ENCODE measurements at places on chromosomes 2 and 18.

DNA sequence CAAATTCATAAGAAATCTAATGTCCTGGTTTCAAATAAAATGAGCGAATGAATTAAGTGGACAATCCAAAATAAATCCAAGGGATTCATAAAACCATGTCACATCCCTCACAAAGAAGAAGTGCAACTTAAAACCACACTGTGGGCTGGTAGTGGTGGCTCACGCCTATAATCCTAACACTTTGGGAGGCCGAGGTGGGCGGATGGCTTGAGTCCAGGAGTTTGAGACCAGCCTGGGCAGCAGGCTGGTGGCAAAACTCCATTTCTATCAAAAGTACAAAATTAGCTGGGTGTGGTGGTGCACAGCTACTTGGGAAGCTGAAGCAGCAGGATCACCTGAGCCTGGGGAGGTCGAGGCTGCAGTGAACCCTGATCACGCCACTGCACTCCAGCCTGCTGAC, 25.4 kb downstream of the FAM98A start:
- no peak for DNase-seq

DNA sequence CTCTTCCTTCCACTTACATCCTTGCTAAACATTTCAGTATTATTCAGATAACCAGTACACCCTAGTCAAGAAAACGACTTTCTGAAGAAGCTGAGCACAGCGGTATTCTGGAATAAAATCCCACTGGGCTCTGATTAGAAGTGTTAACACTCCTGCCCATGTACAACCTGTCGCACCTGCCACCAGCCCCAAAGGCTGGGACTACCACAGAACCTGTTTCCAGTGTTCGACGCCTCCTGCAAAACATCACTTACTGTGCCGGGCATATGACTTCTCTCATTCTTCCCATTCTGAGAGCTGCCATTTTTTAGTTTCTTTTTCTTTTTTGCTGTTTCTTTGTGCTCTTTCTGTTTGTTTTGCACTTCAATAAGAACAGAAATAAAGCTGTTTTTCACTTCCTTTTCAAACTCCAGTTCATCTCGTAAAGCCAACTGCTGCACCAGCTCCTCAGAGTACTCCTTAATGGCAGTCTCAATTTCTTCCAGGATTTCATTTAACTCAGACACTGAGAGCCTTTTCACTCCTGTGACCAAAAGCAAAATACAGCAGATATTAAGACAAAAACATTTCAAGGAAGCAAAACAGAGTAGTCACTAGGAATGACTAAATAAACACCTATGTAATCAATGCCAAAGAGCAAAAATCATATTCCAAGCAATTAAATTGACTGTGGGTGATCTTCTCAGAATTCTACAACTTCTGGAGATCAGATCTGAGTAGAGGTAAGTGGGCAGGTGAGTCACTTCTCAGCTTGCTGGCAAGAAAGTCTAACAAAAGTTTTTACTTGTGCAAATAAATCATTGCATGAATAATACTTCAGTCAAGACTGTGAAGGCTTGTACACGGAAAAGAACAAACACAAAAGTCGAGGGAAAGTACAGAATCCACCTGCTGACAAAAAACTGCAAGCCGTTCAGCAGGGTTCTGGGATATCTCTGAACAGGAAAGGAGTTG, 19.3 kb downstream of the FEZ2 start:
- no peak for DNase-seq

DNA sequence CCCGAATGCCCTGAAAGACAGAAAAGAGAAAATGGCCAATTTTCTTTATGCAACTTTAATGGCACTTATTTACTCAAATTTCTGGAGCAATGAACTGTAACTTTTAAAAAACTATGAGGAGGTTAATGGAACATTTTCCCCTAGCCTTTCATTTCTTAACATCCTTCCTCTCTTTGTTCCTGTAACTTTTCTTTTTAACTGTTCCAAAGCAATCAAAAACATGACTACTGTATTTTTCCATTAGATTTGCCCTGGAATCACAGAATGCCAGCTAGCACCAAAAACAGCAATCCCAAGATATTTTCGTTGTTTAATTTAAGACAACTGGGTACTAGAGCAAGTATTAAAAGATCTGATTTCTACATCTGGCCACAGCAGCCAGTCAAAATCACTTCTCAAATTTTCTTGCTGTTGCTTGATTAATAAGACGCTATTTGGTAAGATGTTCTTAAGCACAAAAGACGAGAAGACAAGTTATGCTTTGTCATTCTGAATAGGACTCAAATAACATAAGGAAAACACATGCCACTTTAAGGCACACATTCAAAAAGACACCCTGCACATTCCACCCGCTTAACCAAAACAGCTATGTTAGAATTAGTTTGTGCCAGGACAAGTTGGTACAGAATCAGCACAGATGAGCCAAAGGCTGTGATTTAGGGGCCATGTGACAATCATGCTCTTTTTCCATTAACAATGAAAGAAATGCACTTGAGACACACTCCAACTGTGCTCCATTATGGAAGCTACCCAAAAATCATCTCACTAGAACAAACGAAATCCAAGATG, 3.6 kb downstream of the STARD7 start:
- DNase-seq = no peak

GRCh38 chr2:237601453-237602116, 11.1 kb upstream of the RAB17 start:
- no peak for DNase-seq

DNA sequence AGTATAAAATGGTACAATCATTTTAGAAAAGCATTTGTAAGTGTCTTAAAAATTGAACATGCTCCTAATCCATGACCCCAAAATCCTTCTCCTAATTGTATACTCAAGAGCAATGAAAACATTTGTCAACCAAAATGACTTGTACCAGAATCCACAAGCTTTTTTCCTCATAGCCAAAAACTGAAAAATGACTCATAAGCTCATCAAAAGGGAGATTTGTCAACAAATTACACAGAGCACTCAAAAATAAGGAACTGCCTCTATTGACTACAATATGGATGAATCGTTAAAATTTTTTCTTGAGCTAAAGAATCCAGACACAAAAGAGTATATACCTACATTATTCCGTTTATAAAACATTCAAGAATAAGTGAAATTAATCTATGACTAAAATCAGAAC, 544.8 kb downstream of the ARHGAP15 start:
- no peak for DNase-seq
